ENCODE measurements at places on chromosomes 7 and 10. TPM values are rescaled to one million over a fixed set of nuclear protein-coding genes. Genes with fewer than 3 reads are reported as not detected.

The FAM237B gene
- total RNA-seq, result not detected

The CYP26C1 gene
- total RNA-seq, result under 0.01 TPM

The AGR2 gene
- total RNA-seq, result not detected

The LIPF gene
- total RNA-seq, result not detected

The SPDYE16 gene
- under 0.01 TPM for total RNA-seq

The TAC1 gene
- total RNA-seq, result 0.16 TPM

The MSMB gene
- total RNA-seq, result not detected

The ZMIZ1 gene
- 12.6 TPM for total RNA-seq

The ZNF655 gene
- total RNA-seq, result 38.6 TPM

The TMEM213 gene
- total RNA-seq, result not detected

The PPP1R17 gene
- total RNA-seq, result under 0.01 TPM
